ENCODE measurements at places on chromosomes 12 and 14.

DNA sequence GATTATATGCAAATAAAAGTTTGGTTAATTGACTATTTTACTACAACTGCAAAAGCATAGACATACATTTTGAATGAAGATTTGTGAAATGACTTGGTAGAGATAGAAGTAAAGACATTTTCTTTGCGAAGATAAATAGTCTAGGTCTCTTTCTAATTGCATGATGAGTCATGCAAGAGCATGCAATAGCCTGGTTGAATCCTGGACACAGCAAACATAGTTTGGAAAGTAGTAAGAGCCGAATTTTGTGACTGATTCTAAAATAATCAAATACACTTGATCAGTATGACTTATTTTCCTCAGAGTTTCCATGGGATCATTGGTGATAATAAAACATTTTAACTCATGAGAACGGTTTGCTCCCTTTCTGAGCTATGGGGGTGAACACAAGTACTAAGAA, 27.7 kb upstream of the CAND1 start:
- DNase-seq, result no peak

- no peak for DNase-seq
Observed at GRCh38 chr14:77044783-77045237, 16.3 kb upstream of the IRF2BPL start.

DNA sequence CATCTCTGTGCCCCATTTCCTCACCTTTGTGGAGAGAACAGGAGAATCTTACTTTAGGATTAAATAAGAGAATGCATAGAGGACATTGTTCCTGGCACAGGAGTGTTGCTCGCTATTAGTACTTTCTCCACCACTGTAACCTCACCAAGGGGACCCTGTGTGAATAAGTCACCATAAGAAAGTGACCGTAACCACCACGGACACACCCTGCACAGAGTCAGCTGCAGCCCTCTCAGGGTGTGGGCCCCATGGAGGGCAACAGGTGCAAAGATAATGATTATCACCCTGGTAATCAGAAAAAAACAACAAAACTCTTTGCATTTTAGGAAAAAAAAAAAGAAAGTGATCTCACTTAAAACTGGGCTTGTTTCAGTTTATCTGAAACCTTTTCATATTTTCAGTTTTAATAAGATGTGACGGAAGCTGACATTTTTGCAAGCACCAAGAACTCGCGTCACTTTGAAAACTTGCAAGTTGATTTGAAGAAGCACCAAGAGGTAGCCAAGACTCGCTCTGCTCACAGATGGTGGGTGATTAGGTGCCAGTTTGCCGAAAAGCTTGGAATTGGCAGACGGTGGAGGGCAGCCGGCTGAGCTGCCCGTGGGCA, 87.0 kb upstream of the VRK1 start:
- DNase-seq, result no peak

DNA sequence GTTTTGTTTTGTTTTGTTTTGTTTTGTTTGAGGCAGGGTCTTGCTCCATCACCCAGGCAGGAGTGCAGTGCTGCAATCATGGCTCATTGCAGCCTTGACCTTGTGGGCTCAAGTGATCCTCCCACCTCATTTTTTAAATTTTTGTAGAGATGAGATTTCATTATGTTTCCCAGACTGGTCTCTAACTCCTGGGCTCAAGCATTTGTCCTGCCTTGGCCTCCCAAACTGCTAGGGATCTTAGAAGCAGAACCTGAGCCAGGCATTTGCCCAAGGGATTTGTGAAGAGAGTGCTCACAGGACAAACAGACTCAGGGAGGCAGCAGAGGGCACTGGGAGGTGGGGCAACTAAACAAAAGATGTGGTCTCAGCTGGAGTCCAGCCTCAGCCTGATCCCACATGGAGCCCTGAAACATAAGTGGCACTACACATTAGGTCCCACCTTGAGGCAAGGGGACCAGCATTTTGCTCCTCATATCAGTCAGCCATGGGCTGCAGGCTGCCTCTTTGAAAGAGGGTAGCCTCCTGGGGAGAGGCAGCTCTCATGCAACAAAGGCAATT, 86.2 kb upstream of the CMKLR1 start:
- no peak for DNase-seq

DNA sequence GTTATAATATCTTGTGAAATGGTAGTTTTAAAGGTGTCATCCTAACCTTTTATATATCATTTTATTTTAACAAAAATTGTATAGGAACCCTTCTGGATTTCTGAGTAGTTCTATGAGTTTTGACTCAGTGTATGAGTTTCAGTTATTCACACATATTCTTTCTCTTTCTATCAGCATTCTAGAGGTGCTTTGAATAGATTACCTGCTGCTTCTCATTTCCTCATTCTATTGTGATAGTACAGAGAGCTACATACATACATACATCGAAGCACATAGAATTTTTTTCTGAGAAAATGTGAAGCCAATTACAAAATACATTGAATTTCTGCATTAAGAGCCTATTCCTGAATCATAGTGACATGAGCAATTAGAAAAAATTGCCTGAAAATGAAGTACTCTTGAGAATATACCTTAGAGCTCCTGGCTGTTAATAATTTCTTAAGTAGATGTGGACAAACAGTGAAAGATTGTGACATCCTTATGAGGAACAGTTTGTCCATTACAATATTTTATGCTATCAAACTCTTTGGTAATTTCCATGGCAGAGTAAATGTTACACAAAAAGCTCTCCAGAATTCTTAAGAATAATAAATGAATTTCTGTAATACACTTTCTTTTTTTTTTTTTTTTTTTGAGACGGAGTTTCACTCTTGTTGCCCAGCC, 556.6 kb downstream of the TRHDE start:
- no peak for DNase-seq

- DNase-seq, result no peak
Observed at GRCh38 chr12:26982866-26983265, 31.3 kb downstream of the TM7SF3 start.

GRCh38 chr12:5343711-5344110, 88.2 kb upstream of the NTF3 start:
- DNase-seq, result no peak

DNA sequence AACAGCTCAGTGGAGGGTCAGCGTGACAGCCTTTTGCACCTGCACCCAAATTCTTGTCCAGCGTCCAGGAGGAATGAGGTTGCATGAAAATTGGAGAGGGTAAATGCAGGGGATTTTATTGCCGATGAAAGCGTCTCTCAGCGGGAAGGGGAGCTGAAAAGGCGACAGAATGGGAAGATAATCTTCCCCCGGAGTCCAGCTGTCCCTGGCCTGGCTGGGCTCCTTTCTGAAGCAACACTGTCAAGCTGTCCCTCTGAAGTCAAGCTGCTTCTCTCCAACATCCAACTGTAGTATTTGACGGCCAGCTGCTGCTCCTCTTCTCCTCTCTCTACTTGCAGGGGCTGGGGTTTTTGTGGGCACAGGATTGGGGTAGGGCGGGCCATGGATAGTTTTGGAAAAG, 32.7 kb downstream of the NOPCHAP1 start:
- no peak for DNase-seq

DNA sequence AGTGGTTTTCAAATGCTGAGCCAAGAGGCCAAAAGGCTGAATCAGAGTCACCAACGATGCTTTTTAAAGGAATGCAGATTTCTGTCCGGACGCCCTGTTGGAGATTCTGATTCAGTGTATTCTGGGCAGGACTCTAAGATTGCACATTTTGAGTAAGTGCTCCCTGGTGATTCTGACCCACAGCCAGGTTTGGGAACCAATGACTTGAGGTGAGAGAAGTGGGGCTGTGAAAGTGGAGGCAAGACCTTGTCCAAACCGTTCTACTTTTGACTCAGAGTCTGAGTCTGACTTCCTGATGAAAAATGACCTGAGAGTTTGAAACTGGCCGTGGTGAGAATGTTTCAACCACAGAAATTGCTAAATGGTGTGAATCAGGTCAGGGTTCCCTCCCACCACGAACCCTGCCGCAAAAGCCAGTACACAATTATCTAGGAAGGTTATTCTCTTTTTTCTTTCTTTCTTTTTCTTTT, 90.2 kb downstream of the NTN4 start:
- DNase-seq, result no peak

GRCh38 chr12:54412348-54412747, 6.7 kb downstream of the ITGA5 start:
- DNase-seq, result no peak

GRCh38 chr12:1791104-1791841, 29.1 kb upstream of the LRTM2 start:
- DNase-seq, result peak; percentile 53

- no peak for DNase-seq
Observed at GRCh38 chr12:104063712-104064030, 660 bp upstream of the HCFC2 start.

DNA sequence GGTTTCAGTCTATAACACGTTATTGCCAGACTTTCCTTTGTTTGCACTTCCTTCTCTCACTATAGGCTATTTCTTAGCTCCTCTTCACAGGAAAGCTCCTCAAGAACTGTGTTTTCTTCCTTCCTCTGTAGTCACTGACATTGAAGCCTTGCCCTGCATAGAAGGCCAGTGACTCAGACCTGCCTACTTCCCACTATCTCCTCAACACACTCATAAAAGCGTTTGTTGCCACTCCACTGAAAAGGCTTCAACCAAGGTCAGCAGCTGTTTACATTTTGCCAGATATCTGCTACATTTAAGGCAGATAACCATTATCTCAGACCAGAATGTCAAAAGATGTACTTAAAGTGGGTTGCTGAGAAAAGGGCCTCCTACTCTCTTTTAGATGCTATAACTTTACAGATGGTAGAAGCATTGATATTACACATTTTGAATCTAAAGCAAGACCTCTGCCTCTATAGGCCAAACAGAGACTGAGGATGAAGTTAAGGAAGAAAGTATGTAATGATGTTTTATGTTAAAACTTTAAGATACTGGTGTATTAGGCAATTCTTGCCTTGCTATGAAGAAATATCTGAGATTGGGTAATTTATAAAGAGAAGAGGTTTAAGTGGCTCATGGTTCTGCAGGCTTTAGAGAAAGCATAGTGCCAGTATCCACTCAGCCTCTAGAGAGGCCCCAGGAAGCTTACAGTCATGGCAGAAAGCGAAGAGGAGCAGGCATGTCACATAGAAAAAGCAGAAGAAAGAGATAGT, 233.3 kb upstream of the FLRT2 start:
- DNase-seq, result no peak

GRCh38 chr14:32694795-32695449, 243.8 kb upstream of the NPAS3 start:
- no peak for DNase-seq

DNA sequence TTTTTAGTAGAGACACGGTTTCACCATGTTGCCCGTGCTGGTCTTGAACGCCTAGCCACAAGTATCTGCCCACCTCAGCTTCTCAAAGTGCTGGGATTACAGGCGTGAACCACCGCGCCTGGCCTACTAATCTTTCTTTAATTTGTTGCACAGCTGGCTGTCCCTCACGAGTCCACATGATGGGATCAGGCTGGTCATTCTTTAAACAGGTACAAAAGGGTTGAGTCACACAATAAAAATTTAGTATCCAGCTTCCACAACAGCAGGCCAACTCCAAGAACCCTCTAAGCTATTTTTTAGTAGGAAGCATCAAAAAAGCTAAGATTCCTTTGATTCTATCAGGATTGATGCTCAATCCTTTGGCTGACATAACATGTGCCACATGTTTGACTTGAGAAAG, 17.8 kb downstream of the SINHCAF start:
- no peak for DNase-seq

DNA sequence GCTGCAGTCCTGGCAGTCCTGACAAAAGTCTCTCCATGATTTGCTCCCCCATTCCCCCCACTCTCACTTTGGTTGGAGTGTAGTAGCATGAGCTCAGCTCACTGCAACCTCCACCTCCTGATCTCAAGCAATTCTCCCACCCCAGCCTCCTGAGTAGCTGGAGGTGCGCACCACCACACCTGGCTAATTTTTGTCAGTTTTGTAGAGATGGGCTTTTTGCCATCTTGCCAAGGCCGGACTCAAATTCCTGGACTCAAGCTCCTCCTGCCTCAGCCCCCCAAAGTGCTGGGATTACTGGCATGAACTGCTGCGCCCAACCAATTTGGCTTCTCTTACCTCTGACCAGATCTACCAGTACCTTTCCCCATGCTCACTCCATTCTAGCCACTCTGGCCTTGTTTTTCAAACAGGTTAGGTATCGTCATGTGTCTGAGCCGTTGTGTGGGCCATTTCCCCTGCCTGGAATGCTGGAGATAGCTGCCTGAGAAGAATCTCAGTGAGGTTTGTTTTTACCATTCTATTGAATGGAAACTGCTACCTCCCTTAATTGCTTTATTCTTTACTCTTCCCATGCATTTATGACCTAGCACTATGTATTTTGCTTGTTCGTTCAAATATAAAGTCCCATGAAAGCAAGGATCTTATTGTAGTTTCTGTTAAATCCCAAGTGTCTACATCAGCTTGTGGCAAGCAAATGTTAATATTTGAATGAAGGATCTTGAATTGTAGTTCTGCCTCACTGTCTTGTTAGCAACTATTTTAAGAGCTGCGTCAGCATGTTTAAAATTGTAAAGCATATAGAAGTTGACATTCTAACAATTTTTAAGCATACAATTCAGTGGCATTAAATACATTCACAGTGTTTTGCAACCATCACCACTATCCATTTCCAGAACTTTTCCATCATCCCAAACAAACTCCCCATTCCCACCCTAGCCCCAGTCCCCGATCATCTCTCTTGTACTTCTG, 39.7 kb downstream of the CPSF6 start:
- no peak for DNase-seq

DNA sequence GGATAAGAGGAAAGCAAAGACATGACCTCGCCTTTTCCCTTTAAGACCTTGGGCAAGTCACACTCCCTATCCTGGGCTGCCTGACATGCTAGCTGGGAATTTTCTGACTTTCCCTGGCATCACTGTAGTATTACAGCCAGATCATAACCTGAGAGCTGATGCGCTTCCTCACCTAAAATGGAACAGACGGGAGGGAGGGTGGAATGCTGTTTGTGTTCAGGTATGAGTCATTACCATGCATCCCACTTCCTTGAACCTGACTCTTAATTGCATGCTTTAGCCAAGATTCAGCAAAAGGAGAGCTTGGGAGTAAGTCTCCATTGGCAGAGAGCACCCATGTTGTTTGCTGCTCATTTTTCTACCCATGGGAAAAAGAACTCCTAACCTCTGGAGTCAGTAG, 156.5 kb downstream of the KCNK10 start:
- no peak for DNase-seq

GRCh38 chr12:47901063-47901717, 3.6 kb downstream of the VDR start:
- DNase-seq, result no peak

DNA sequence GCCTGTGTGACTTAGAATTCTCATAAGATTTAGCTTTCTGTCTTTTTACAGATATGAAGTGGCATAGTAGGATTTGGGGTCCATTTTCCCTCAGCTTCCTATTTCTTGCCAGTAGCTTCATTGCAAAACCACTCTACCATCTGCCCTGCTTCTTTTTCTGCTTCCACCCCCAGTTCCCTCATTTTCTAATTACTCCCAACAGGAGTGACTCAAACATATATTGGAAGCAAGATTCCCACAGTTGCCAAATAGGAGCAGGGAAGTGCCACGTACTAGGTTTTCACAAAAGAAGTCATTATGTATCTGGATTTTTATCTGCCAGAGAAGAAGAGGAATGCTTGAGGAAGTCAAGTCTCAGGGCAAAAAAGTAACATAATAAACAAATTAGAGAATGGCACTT, 64.1 kb downstream of the ANO4 start:
- no peak for DNase-seq

Data from T follicular helper cell (primary cell).